ENCODE measurements at places on chromosomes 7 and 10. TPM values are rescaled to one million over a fixed set of nuclear protein-coding genes. Genes with fewer than 3 reads are reported as not detected.

Gene MLXIPL
- not detected for total RNA-seq

Gene TAS2R41
- total RNA-seq = 0.17 TPM

Gene MEIG1
- not detected for total RNA-seq

Gene PTN
- 35.4 TPM for total RNA-seq

Gene MYL10
- total RNA-seq = not detected

Gene OR2A25
- total RNA-seq = not detected

Gene ZNF12
- total RNA-seq = 18.9 TPM

Gene C10orf90
- not detected for total RNA-seq

Gene TRIM4
- 38.3 TPM for total RNA-seq

Gene EPHB6
- total RNA-seq = 8.8 TPM

Gene CPA1
- total RNA-seq = not detected

Data from smooth muscle cell of trachea (primary cell).